Stimulated activated CD8-positive, alpha-beta memory T cell treated with anti-CD3 and anti-CD28 coated beads, Interleukin-7, amount 100 ng/mL, for 48 hours (primary cell): ENCODE measurements at places on chromosomes 13 and 19.

- no peak for DNase-seq
Measured at GRCh38 chr19:2500841-2501261, 24.9 kb downstream of the GADD45B start.

DNA sequence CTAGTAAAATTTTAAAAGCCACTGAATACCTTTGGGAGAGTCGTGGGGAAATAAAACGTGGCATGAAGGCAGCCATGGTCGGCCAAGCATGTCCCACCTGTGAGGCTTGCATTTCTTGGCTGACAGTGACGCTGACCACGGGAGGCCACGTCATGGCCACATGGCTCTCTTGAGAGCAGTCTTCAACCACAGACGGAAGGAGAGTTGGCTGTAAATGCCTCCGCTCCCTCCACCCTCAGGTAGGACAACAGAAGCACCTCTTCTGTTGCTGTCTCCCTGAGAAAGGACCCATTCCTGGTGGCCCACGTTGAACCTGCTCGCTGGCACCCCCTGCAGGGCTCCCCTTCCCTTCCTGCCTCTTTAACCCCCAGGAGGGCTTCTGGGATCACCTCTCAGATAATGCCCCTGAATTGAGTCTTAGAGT lies 10.6 kb upstream of the LRRC25 start:
- no peak for DNase-seq

DNA sequence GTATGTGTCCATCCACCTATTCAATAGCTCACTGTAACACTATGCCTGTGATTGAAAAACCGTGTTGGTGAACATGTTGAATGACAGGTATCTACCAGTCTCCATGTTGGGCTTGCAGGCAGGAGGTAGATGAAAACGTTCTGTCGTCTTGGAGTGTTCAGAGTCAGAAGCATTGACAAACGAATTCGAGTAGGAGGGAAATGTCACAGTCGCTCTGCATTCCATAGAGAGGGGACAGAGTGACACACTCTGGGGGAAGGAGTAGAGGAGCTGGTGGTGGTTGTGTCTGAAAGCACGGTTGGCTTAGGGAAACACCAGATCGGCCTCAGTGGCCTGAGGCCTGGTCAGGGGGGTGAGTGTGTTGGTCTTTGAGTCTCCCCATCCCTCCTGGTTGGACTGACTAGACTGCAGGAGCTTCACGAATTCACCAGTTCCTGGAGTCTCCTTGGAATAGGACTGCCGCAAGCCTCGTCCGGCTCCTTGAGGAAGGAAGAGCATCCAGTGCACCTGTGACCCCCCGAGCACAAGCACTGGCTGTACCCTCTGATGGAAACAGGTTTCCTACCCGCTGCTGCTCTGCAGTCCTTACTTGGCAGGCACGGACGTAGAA lies 105.0 kb upstream of the C1QTNF9B start:
- no peak for DNase-seq

DNA sequence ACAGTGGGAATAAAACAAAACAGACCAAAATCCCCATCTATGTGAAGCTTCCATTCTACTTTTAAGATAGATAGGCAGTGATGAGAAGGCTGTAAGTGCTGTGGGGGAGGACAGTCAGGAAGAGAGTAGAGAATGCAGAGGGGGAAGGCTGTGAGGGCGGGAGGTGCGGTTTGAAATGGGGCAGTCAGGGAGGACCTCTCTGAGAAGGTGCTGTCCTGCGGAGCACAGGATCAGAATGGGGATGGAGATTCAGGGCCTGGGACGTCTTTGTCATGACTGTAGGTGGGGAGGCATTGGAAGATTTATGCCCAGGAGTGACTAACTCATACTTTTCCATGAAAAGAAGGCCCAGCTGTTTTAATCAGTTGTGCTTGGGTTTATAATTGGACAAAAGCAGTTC lies 3.9 kb upstream of the GPR183 start:
- no peak for DNase-seq

DNA sequence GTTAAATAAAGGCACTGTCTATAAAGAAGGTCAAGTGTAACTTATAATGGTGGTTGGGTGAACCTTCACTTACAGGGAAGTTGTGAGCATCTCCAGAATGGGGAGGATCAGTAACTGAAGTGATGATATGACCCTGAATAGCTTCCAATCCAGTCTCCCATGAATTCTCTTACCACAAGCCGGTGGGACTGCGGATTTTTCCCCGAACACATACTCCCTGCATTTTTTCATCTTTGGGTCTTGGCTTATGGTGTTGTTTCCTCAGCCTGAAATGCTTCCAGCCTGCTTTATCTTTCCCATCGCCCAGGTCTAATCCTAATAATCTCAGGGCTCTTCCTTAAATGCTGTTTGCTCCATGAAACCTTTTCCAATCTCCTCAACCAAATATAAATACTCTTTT lies 2.0 kb upstream of the CSNK1A1L start:
- DNase-seq: no peak
